ENCODE measurements at places on chromosomes 13 and 19.

GRCh38 chr19:8488365-8488764 is 14.1 kb downstream of the PRAM1 start:
- no peak for DNase-seq

DNA sequence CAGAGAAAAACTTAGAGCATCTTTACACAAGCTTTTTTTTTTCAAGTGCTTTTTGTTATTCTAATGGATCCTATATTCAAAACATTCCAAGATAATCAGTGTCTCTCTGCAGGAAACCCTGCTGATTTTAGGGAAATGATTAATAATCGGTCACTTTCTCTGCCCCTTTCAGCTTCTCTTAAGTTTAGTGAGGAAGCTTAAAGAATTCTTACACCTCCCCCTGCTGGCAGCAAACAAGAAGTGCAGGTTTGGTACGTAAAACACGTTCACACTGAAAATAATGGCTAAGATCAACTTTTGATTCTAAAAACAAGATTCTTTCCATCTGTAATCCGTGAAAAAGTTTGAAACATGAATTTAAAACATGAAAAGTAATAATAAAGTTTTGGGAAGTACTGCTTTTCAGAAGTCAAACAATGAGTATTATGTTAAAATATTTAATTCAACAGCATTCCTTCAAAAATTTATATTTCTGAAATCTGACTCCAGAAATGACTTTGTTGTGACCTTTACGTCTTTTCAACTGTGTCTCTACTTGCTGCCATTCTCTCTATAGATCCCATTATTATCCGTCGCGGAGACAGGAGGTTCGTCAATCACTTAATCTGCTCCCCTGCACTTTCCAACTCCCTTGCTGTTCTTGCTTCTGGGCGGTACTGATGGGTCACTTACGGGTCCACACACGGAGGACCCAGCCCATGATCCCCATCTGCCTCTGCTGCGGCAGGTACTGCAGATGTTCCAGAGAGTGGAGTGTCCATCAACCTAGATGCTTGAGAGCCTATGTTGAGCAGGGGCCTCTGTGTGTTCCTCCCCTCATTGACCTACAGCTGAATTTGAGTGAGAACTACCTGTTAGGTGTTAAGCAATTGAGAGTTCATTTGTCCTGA is 203.1 kb upstream of the EDNRB start:
- DNase-seq = peak; percentile 64

DNA sequence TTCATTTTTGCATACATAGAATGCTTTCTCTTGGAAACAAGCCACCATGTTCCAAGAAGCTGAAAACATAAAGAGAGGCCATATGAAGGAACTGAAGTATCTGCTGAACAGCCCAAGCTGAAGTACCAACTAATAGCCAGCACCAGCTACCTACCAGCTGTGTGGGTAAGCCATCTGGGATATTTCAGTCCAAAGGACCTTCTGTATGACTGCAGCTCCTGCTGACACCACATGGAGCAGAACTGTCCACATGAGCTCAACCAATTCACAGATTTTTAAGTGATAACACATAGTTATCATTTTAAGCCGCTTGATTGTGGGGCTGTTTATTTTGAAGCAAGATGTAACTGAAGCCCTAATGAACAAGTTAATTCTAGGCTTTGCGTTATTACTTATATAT is 621.1 kb upstream of the KLHL1 start:
- no peak for DNase-seq

DNA sequence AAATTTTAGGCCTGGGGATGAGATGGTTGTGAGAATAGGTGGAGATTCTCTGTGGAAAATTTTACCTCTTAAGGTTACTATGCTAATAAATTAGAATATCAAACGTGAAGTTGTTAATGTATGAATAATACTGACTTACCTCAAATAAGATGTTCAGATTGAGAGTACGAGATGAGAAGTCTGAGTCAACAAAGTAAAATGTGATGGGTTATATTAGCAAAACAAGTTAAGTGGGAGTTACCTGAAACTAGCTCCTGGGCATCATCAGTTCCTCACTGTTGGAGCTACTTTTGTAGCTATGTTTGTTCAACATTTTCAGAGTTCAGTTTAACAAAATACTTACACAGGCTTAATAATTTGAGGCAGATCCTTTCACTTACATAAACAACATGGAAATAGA is 108.6 kb downstream of the PIBF1 start:
- no peak for DNase-seq

DNA sequence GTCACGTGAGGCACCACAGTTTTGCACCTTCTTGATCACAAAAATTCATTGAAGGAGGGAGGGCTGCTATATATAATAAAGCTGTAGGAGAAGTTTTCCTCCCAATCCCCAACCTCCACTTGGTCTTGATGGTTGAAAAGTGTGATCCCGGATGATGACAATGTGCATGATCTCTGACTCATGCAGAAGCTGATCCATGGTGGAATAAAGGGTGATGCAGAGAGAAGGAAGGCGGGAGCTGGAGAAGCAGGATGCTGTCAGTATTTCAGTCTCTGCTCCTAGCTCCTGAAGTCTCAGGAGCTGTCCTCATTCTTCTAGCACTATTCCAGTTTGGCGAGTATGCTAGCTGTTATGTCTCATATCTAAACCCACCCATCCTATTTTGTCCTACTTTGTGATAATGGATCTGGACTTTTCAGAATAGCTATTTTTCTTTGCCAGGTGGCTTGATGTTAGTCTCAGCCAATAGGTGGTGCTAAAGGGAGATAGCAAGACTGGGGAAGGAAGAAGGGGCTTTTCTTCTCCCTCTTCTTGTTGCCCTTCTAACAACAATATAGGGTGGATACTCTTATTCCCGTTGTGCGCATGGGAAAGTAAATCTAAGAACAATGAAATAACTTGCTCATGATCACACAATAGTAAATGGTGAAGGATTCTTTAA is 65.6 kb upstream of the HTR2A start:
- peak; percentile 2 for DNase-seq

DNA sequence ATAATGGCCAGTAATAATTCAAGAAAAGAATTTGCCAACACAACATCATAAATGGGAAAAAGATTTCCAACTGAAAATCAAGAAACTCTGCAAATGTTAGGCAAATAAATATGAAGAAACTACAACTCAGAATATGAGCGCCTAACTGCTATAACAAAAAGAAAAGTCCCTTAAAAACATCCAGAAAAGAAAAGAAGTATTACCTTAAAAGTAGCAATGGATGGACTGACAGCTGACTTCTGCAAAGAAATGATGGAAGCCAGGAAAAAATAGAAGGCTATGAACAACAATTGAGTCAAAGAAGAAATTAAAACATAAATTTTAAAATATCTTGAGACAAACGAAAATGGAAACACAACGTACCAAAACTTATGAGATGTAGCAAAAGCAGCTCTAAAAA is 482.3 kb upstream of the ZNF507 start:
- DNase-seq = no peak

DNA sequence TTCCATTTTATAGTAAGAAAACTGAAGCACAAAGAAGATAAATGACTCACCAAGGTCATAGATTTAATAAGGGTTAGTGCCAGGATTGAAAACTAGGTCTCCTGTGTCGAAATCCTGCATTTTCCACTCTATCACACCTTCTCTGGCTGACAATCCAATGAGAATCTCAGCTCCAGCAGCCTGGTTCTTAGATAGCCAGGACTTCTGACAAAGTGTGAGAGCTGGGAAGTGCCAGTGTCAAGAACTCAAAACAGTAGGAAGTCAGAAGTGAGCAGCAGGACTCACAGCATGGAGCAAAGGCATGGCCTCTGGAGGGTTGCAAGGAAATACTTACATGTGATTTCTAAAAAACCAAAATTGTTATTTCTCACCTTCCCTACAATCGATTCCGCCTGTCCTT is 24.3 kb downstream of the KCTD12 start:
- DNase-seq = no peak

Measured in iris pigment epithelial cell (primary cell).